ENCODE measurements at places on chromosomes 2 and 18. TPM values are rescaled to one million over a fixed set of nuclear protein-coding genes. Genes with fewer than 3 reads are reported as not detected.

KCNK3 gene
- not detected for total RNA-seq

- H3K4me1 ChIP-seq = no peaks in the 10 kb centered on the region
- H3K36me3 ChIP-seq = no peaks in the 10 kb centered on the region
- peaks cover 5% of the 10 kb centered on the region for H3K27me3 ChIP-seq
- no peak overlapping the region for H3K4me3 ChIP-seq
- H3K27ac ChIP-seq = no peak overlapping the region
Measured at GRCh38 chr2:229642371-229642770, 72.0 kb downstream of the DNER start.

- no peak for DNase-seq
- no peaks in the 10 kb centered on the region for H3K36me3 ChIP-seq
- H3K27ac ChIP-seq = no peak overlapping the region
- H3K4me3 ChIP-seq = no peak overlapping the region
- H3K4me1 ChIP-seq = peaks cover 25% of the 10 kb centered on the region
Measured at GRCh38 chr18:10928011-10928771, 221.2 kb downstream of the PIEZO2 start.

DNA sequence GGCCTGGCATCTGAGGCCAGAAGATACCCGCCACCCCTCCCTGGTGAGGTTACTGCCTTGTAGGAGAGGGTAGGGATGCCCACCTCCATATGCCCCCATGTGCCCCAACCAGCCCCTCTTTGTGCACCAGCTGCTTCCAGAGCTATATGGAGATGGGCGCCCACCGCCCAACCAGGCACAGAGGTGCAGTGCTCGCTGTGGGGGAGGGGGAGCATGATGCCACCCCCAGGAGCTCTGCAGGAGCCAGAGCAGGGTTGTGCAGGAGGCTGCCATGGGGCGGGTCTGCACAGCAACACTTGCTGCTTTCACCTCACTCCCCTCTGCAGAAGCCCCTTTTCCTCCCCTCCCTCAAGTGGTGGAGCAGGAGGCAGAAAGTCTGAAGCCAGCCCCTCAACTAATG lies 174.6 kb downstream of the SMAD7 start:
- no peak overlapping the region for H3K27ac ChIP-seq
- H3K36me3 ChIP-seq = peaks cover 19% of the 10 kb centered on the region
- H3K4me3 ChIP-seq = no peak overlapping the region
- H3K4me1 ChIP-seq = peaks cover 37% of the 10 kb centered on the region
- H3K27me3 ChIP-seq = no peaks in the 10 kb centered on the region
- no peak for DNase-seq

- H3K27me3 ChIP-seq = no peaks in the 10 kb centered on the region
- peak overlapping the region; percentile 61 for H3K27ac ChIP-seq
- DNase-seq = no peak
- H3K4me3 ChIP-seq = peak overlapping the region; percentile 78
- no peaks in the 10 kb centered on the region for H3K36me3 ChIP-seq
Measured at GRCh38 chr18:62716619-62717168, 1.4 kb downstream of the PHLPP1 start.

DNA sequence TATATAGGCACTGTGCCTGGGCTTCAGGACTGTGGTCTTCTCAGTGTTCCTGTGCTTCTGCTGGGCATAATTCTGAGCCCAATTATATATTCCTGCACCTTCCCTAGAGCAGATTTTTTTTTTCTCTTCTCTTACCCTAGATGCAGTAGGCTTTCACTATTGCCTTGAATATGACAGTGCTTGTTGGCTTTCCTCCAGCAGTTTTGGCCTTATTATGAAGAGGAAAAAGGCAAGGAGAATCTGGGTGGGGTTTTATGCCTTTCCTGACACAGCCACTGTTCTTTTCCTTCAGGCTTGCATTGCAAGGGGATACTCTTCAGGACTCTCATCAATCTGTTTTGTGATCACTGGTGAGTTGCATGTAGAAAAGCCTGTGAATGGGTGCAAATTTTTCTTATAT lies 221.9 kb upstream of the CELF4 start:
- H3K27me3 ChIP-seq = no peaks in the 10 kb centered on the region
- H3K4me3 ChIP-seq = no peak overlapping the region
- no peaks in the 10 kb centered on the region for H3K36me3 ChIP-seq
- no peak for DNase-seq
- H3K27ac ChIP-seq = no peak overlapping the region

DNA sequence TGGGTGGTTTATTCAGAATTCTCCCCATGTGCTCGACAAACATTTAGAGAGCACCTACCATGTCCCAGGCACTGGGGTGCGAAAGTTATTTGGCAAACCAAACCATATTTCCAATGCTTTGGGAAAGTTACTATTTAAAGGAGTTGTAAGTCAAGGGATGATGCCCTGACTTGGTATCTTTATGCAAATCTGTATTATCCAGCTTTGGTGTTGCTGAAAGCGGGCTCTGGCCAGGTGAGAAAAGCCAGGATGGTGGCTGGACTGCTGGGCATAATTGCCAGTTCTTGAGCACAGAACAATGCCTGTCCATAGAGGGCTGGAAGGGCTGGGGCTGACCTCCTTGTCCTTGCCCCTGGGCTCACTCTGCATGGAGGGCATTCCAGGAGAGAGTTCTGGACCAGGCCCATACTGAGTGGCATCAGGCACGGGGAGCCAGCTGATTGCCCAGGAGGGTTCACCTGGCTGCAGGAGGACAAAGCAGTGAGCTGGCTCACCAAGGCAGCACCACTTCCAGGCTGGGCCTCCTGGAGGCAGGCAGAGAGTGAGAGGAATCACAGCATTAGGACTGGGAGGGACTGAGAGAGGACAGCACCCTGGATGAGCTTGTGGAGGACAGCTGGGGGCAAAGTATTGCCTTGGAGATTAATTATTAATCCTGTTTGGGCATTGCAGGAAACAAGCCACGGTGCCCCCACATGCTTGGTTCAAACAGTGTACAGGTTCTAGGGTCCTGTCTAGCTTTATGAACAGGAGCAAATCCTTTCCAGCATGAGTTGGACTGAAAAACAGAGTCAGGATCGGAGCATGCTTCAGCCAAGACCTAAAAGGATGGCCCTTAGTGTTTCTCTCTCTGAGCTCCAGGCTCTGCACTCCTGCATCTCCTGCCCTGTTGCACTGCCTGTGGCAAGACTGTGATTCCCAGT lies 7.1 kb downstream of the KHK start:
- peak; percentile 94 for DNase-seq
- peak overlapping the region; percentile 59 for H3K4me3 ChIP-seq
- peak overlapping the region; percentile 97 for H3K27ac ChIP-seq
- H3K36me3 ChIP-seq = peaks cover 4% of the 10 kb centered on the region
- peaks cover 83% of the 10 kb centered on the region for H3K4me1 ChIP-seq

UNC50 gene
- total RNA-seq = 58.0 TPM

- H3K4me1 ChIP-seq = peaks cover 7% of the 10 kb centered on the region
- DNase-seq = no peak
- H3K4me3 ChIP-seq = no peak within 1 kb of the TSS
- H3K27me3 ChIP-seq = no peaks in the 10 kb centered on the region
- no peaks in the 10 kb centered on the region for H3K36me3 ChIP-seq
- H3K27ac ChIP-seq = no peak within 1 kb of the TSS
Measured at GRCh38 chr2:31580321-31581117, at the start of gene SRD5A2. Gene SRD5A2, minus strand, starts transcription at chr2:31580938. Its CDS starts 38 bp downstream, at chr2:31580900.
